ENCODE measurements at places on chromosomes 7 and 10.
A peak's percentile ranks its signal among the peaks of the same experiment; 100 is the strongest.

DNA sequence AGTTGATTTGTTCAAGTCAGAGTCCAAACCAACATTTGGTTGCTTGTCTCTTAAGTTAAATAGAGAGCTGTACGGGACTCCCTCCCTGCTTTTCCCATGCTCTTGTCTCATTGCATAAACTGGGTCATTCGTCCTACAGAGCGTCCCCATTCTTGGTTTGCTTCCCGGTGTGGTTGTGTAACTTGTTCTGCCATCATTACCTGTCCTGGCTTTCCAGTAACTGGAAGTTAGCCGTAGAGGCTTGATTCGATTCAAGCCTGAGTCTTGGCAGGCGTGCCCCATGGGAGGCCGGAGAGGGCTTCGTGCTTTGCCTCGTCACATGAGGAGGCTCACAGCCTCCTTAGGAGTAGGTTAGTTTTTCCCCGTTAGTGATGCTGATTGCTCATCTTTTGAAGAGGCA, 40.2 kb downstream of the FBH1 start:
- no peak for DNase-seq

GRCh38 chr7:70307544-70308106, 709.4 kb downstream of the AUTS2 start:
- no peak for DNase-seq

DNA sequence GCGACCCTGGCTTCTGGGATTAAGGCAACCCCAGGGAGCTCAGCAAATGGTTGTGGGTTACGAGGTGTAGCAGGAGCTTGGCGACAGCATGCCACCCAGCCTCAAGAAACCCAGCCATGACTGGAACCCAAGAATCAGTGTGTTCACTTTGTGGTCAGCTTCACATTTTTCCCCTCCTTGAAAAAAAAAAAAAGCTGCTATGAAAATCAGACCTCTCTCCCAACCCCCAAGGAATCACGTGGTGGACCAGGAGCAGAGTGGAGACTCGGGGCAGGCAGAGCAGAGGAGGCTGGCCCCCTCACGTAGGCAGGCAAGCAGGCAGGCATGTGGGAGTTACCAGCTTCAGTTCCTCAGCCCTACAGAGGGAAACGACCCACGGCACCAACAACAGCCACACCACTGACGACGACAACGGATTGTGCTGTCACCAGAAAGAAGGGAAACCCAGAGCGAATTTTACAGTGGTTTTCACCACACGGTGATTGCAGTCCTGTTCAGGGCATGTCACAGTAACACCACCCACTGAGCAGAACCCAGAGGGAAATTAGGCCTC, 203.4 kb downstream of the SLC25A13 start:
- no peak for DNase-seq

DNA sequence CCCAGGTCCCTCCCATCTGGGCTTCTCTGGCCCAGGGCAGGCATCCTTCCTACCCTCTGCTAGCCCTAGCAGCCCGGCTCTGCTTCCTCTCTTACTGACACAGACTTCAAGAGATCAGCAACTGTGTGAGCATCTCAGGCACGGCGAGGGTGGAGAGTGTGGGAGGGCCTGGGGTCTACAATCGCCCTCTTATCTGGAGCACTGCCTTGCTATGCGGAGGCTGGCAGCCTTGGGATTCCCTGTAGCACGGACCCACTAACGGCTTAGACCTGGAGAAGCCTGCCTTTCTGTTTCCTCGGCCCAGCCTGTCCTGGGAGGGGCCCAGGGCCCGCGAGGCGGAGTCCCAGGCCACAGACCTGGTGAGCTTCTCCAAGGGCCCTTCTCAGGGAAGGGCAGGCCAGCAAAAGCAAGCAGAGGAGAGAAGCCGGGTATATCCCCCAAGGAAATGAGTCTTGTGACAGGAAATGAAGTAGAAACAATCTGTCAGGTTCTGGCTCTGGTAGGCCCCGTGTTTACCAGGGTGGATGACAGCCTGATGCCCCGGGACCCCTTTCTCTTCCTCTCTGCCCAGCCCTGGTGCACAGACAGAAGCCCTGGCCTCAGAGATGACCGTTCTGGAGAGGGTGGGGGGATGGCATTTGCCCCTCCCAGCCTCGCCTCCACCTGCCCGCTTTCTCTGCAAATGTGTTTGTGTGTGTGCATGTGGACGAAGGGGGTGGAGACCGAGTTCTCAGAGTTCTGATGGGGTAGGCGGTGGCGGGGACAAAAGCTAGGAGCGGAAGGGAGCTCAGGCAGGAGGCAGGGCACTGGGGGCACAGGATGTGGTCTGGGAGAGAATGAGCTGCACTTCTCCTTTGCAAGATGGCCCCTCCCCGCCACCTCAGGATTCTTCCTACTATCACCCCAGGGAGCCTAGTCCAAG, 2.5 kb downstream of the LRCH4 start:
- DNase-seq = peak; percentile 22

DNA sequence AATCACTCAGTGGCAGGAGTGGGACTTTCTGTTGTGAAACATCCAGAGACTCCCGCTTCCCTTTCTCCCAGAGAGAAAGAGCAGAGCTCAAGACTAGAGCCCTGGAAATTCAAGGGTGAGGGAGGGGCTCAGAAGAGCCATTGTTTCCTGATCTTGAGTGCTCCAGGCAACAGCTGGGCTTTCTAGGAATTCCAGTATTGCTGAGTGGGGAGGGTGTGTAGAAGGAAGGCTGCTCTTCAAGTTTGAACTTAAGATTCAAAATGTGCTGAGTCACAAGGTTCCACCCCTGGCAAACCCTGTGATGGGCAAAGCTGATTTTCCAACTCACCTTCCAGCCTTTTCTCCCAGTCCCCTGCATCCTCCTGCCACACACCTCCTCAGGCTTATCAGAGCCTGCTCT, 42.3 kb upstream of the MSRB2 start:
- no peak for DNase-seq

- no peak for DNase-seq
These were observed 52.1 kb downstream of the FOXL3 start for GRCh38 chr7:341841-342638.

DNA sequence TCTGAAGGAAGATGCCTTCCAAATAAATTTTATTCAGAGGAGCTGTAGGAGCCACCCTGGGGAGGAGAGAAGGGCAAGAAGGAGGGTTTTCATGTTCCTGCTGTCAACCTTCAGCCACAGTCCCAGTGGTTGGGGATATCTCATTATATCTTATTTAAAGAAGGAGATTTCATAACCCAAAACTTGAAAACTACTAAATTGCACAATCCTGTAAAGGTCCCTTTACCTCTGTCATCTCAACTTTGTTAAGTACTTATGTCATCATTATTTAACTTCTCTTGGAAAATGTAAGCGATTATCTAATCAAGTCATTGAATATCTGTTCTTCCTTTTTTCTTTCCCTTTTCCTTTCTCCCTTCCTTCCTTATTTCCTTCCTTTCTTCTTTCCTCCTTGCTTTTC, 794.5 kb upstream of the IGFBP3 start:
- no peak for DNase-seq

GRCh38 chr7:137873979-137874777, 27.4 kb upstream of the DGKI start:
- no peak for DNase-seq

DNA sequence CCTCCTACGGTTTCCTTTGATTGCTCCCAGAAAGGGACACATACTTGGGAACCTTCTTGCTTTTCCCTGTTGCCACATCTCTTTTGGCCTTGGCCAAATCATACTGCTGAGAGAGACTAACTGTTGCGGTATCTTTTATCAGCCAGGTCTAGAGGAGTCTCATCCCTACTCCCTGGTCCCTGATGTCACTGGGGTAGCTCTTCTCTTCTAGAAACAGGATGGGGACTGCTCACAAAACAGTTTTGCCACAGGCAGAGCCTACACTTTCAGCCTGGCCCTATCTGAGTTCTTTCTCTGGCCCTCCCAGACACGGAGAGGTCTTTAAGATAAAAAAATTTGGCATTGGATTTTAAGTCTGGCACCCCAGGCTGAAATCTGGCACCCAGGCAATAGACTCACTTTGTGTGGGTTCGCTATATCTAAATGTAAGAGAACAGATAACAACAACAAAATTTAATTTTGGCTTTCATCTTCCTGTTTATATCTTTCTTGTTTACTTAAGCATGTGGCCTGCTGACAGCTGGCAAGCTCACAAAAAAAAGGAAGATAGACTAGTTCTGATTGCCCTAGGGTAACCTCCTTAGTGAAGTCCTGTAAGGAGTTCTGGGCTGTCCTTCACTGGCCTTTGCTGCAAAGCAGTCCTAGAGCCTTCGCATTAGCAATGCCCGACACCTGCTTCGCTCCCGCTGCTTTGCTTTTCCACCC, 228.3 kb upstream of the NPVF start:
- DNase-seq = no peak

GRCh38 chr10:75034131-75034512, 77.3 kb upstream of the SAMD8 start:
- no peak for DNase-seq

DNA sequence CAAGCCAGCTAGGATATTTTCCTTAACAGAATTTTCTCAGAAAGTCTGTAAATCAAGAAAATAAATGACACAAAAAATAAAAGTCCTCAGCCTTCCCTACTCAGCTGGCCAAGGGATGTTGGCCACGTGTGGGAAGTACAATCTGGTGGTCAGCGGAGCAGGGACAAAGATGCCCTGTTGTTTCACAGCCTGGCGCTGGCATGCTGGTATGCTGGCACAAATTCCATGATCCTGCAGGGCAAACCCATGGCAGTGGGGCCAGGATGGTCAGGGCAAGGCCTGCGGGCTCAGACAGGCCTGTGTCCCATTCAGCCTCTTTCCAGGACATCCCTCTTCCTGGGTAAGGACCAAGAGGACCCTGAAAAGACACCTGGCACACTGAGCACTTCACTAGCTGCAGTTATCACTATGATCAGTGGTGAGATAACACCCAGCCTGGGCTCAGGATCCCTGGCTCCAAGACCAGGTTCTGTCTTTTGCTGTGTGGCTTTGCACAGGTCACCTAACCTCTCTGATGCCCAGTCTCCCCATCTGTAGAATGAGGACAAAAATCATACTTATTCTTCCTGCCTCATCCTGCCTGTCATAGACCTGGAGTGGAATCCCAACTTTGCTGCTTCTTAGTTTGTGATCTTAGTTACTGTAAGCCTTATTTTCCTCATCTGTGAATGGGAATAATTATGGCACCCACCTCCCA, 10.8 kb upstream of the HSPA12A start:
- DNase-seq = no peak

GRCh38 chr10:70776455-70777005, 8.6 kb downstream of the TBATA start:
- no peak for DNase-seq

DNA sequence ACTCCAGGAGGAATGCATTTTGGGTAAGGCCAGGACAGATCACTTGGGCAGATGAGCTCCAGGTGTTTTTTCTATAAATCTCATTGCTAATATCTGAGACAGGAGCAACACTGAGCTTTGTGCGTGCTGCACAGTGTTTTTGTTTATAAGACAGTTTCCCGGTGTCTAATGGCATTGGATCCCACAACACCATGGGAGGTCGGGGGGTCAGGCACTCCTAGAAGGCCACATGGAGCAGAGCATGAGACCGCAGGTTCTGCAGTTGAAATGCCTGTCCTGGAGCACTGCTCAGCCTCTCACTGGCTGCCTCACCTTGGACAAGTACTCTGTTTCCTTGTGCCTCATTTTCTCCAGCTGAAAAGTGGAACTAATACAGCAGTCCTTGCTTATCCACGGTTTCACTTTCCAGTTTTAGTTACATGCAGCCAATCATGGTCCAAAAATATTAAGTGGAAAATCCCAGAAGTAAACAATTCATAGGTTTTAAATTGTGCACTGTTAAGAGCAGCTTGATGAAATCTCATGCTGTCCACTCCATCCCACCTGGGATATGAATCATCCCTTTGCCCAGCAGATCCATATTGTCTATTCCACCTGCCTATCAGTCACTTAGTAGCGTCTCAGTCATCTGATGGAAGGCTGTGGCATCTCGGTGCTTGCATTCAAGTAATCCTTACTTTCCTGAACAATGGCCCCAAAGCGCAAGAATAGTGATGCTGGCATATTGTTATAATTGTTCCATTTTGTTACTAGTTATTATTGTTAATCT, 35.2 kb downstream of the ATXN7L1 start:
- no peak for DNase-seq

- no peak for DNase-seq
These were observed 151.5 kb upstream of the AOAH start for GRCh38 chr7:36875794-36876193.

GRCh38 chr10:94546049-94546900, 687 bp downstream of the HELLS start:
- no peak for DNase-seq
